ENCODE measurements at places on chromosomes 2 and 18.

- no peak for DNase-seq
These were observed 16.7 kb downstream of the DNMT3A start for GRCh38 chr2:25324905-25325592.

DNA sequence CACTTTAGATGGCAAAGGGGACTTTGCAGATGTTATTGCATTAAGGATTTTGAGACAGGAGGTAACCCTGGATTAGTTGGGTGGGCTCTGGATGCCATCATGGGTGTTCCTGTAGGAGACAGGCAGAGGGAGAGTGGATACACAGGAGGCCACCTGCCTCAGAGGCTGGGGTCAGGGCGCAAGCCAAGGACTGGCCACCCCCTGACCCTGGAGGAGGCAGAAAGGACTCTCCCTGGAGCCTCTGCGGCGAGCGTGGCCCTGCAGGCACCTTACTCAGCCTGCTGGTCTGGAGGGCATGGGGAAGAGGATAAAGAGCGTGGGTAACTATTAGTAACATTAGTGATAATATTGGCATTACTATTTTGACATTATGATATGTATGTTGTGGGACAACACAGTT, 21.6 kb upstream of the OTOS start:
- DNase-seq: no peak

- no peak for DNase-seq
These were observed 49.7 kb upstream of the SIGLEC15 start for GRCh38 chr18:45775743-45776142.

DNA sequence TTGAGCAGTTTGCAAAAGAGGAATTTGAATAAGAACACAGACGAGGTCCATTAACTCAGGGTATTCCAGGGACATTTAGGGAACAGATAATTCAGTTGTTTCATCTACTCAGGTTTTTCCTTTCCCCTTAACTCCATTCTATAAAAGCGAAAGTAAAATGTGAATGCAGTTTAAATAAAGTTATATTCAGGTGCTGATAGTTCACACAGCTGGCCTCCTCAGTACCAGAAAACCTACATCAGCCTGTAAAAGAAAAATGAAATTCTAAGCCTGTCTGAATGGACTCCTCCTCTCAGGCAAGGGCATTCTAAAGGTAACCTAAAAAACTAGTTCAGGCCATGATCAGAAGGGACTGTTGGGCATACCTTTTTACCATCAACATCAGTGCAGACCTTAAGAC, 873.8 kb downstream of the SUCLG1 start:
- DNase-seq: no peak

GRCh38 chr18:25672490-25672889, 320.5 kb upstream of the ZNF521 start:
- no peak for DNase-seq

GRCh38 chr2:69734035-69734611, 7.8 kb upstream of the ANXA4 start:
- DNase-seq: no peak

GRCh38 chr2:132415256-132415914, 1.2 kb upstream of the GPR39 start:
- no peak for DNase-seq

DNA sequence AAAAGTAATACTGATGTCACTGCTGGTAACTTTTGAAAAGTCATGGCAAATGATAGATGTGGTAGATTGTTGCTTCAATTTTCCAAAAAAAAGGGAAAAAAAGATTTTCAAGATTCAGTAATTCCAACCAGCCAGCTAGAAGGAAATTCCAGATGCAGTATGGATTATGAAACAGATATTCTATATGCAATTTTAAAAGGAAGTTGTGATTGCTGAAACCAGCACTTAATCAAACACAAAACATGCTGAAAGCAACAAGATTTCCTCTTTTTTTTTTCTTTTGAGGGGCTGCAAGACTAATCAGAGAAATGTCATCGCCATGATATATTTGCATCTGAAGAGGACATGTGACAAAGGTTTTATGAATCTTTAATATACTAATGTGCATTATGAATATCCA, 5.1 kb upstream of the HNMT start:
- no peak for DNase-seq

GRCh38 chr2:233387225-233387624, 32.9 kb downstream of the DGKD start:
- DNase-seq: no peak

DNA sequence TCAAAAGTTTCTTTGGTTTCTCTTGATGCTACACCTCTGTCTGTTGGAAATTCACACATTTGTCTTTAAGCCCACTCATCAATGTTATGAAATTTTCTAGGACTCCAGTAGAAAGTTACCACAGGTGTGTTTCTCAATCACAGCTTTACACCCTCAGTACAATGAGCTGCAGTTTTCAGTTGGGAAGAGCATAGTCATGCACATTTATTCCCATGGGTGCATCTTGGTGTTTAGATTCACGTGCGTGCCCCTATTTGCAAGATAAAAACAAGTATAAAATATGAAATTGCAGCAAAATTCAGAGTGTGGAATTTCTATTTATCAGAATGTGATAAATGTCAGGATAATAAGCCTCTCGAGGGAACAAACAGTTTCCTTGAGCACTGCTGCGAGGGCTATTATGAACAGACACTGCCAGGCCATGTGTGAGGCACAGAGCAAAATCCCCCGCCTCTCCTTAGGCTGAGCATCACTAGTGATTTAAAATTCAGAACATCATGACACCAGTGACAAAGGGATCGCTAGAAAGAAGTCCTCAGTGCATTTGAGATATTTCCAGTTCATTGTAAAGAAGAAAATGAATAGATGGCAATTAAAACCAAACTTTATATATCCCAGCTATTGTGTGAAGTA, 512.2 kb upstream of the TCF4 start:
- DNase-seq: no peak

DNA sequence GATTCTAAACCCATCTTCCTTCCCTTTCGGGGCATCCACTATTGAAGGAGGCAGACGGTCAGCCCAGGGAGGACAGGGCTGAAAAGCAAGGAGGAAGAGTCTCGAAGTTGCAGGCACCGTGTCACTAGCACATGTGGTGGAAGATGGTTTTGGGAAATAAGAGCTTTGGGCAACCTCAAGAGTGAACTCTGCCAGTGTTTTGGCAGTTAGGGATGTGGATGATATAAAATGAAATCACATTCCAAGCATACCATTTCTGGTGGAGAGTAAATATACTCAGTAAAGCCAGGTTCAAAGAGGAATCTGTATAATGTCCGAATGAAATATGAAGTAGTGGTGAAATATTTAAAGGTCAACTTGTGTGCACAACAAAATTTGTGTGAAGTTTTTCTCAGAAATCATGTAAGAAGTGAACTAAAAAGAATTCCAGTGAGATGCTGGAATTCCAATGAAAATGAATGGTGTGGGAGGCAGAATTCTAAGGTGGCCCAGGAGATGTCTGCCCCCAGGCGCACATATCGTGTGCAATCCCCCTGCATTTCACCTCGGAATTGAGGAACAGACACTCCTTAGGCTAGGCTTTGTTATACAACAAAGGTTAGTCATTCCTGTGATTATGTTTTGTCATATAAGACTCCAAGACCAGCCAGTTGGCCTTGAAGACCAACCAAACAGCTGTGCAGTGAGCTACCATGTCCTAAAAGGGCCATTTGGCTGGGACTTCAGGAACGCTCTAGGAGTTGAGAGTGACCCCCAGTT, 147.1 kb downstream of the SH3BP4 start:
- DNase-seq: no peak

GRCh38 chr2:128320192-128320905, 1.7 kb upstream of the HS6ST1 start:
- no peak for DNase-seq

DNA sequence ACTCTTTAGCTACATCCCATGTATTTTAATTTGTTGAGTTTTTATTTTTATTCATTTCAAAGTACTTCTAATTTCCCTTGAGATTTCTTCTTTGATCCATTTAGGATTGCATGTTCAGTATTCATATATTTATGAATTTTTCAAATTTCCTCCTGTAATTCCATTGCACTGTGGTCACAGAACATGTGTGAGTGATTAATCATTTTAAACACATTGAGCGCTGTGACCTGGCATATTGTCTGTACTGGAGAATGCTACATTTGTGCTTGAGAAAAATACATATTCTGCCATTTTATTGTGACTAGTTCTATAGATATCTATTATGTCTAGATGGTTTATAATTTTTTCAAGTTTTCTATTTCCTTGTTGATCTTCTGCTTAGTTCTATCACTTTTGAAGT, 353.7 kb downstream of the RAD51AP2 start:
- no peak for DNase-seq

DNA sequence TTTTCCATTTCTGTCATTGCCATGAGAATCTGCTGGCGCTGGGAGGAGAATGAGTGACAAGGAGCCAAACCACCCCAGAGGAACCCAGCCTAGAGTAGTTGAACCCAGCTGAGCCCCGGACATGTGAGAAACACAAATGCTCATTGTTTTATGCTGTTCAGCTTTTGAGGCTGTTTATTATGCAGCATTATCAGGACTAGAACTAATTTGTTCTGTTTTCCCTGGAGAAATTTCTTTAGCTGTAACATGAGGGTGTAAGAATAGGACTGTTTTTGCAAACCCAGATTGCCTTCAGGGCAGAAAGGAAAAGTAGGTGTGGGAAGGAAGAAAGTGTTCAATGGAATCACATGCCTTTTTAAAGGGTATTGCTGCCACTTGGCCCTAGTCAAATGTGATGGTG, 28.5 kb upstream of the DOCK10 start:
- no peak for DNase-seq

DNA sequence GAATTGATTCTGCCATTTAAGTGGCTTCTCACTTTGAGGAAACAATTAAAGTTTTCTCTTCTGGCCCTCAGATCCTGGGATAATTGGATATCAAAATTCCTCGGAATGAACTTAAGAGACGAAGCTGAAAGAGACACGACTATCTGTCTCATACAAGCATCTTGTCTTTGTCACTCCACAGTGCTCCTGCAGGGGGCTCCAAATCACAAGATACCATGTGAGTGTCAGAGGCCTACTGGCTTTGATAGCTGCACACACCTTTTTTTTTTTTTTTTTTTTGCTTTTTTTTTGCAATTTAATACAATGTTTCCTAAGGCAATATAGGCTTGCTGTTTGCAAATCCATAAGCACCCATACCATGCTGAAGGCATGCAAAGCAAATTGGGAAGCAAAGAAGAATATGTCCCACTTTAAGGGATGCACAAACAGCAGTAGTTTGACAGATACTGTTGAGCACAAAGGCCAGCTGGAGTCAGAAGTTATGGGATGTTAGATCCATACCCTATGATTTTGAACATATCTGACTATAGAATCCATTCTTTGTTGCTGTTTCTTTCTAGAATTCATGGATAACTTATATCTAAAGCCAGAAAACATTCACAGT, 109.0 kb upstream of the CBLN2 start:
- peak; percentile 50 for DNase-seq

- no peak for DNase-seq
These were observed 195.5 kb downstream of the BCL11A start for GRCh38 chr2:60357996-60358395.

- no peak for DNase-seq
These were observed 311.2 kb upstream of the PKDCC start for GRCh38 chr2:41736586-41736985.

- no peak for DNase-seq
These were observed 9.4 kb downstream of the SMAD4 start for GRCh38 chr18:51039138-51040112.

- no peak for DNase-seq
These were observed 243.8 kb downstream of the TSN start for GRCh38 chr2:121999264-121999663.

All from neuronal stem cell (in vitro differentiated cells).